GM04504 (cell line): ENCODE measurements at places on chromosomes 7 and 10.

DNA sequence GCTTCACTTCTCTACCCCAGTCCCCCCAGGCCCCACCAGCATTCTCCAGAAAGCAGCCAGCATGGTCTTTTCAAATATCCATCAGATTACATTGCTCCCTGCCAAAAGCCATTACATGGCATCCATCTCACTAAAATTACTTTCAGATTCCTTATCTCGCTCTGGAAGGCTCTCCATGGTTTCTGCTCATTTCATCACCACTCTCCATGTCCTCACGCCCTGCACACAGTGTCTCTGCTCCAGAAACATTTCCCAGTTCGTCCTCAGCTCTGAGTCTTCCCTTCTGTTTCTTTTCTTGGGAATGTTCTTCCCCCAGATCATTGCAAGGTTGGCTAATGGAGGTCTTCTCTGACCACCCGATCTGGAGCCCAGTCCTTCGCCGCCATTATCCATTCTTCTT is 499.1 kb downstream of the KCNMA1 start:
- no peak for DNase-seq

DNA sequence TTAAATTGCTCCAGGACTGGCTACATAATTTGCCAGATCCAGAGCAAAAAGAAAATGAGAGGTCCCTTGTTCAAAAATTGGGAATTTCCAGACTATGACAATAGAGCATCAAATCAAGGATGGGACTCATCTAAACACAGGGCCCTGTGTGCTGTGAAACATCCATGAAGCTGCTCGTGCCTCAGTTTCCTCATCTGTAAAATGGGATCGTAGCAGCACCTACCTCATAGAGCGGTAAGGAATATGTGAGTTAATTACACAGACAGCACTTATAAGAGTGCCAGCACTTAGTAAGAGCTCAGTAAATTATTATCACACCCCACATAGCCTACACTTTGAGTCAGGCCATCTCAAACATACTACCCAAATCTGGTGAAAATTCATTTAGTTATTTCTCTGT is 135.9 kb upstream of the RHEB start:
- DNase-seq, result no peak

DNA sequence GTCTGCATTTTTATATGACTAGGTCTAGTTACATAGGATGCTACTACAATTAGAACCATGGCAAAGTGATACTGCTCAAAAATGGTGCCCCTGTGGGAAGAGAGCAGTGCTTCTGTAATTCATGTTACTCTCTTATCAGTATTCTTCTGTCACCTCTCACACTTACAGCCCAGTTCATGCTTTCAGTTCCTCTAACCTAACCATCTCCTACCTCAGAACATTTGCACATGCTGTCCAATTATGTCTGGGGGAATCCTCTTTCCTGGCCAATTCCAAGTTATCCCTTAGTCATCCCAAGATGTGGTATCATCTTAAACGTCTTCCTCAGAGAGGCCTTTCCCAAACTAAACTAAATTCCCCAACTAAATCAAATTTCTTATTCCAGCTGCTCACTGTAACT is 190.2 kb downstream of the RELN start:
- no peak for DNase-seq

GRCh38 chr10:49651917-49652316 is 27.5 kb upstream of the C10orf53 start:
- no peak for DNase-seq

DNA sequence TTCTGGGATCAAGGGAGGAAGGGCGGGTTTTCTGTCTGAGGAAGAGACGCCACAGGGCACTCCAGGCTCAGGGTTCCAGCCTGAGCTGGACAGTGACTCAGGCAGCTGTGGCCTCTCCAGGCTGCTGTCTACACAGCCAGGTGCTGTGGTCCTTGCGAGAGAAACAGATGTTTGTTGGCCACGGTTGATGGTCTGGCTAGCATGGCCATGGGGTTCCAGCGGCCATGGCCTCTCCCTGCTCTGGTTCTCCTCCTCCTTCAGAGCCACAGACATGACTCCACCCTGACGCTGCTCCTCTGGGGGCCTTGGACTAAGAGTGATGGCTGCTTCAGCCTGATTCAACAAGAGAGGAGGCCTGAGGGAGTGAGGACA is 75.9 kb downstream of the AFAP1L2 start:
- no peak for DNase-seq
